Fibroblast of gingiva (primary cell): ENCODE measurements at places on chromosomes 3 and 15.

- DNase-seq: no peak
These were observed 47.1 kb upstream of the SERPINI2 start for GRCh38 chr3:167521006-167521355.

- DNase-seq: no peak
These were observed 12.9 kb downstream of the SPINT1 start for GRCh38 chr15:40856746-40857145.

DNA sequence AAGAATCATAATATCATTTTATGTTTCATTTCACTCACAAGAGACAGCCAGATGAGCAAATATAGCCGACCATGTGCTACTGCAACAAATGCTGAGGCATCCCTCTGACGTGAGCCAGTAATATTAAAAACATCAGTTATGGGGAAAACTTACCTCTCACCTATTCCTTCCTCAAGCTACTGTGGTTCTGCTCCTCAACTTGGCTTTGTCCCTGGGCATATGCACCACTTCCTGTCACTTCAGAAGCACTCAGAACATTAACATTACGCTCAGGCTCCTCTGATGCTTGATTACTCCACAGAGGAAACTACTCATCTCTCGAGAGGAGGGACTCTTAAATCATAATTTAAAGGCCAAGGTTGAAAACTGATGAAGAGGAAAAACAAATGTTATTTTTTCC lies 457.0 kb upstream of the ALCAM start:
- peak; percentile 27 for DNase-seq

DNA sequence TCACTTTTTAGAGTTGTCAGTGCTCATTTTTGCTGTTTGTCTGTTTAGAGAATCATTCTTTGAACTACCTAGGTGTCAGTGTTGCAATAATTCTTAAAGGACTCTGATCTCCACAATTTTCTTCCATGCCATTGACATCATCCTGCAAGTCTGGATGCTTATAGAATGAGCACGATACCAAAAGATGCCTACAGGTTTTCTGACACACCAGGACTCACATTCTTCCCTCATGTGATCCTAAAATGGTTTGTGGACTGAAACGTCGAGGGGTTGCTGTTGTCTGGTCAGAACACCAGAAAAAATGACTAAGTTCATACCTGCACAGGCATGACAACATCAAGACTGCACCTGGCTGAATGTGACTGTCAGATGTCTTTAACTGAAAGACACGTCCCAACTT lies 95.9 kb downstream of the SEMA5B start:
- no peak for DNase-seq

DNA sequence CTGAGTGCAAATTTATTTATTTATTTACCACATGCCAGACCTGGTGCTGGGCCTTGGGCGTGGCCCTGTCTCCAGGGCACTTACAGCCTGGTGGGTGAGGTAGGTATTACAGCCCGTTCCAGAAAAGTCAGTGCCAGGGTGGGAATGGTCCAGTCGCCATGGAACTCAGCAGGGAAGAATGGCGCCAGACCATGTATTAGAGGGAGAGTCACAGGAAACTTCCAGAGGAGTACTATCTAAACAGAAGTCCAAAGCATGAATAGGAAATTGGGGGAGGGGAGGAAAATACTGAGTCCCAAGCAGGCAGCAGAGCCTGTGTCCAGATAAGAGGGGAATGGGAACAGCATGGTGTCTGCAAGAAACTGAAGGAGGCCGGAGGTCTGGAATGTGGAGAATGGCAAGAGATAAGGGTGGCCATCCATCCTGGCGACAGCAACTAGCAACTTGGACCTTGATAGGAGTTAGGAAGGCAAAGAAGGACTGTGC lies 27.0 kb downstream of the SH3BP5 start:
- no peak for DNase-seq
